ENCODE measurements at places on chromosomes 7 and 10.
A peak's percentile ranks its signal among the peaks of the same experiment; 100 is the strongest.

GRCh38 chr10:70363971-70364771 lies 18.3 kb downstream of the LRRC20 start:
- DNase-seq = peak; percentile 93

- no peak for DNase-seq
Observed at GRCh38 chr7:17402628-17403278, 104.3 kb downstream of the AHR start.

- DNase-seq = no peak
Observed at GRCh38 chr10:129122846-129123245, 344.2 kb upstream of the MGMT start.

- no peak for DNase-seq
Observed at GRCh38 chr7:101899616-101900015, 82.2 kb downstream of the CUX1 start.

- DNase-seq = no peak
Observed at GRCh38 chr10:132455986-132456847, 59.2 kb downstream of the PWWP2B start.

DNA sequence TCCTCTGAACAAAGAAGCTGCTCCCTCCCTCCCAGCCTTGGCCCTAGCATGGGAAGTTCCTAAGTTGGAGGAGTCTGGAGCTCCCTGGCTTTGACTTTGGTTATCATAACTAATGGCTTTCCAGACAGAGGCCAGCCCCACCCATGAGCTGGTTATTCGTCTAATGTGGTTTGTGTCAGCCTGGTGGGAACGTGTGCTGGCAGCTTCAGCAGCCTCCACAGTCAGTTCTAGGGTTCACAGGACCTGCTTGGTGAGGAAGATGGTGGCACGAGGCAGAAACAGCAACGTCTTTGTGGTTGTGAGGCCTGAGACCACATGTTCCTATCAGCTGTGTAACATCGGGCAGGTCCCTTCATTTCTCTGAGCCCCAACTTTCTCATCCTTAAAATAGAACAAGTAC lies 103.1 kb downstream of the PAXIP1 start:
- DNase-seq = no peak

All from MV-4-11 (cell line).